HFFc6 (cell line): ENCODE measurements at places on chromosomes 5 and 9.
A peak's percentile ranks its signal among the peaks of the same experiment; 100 is the strongest.

DNA sequence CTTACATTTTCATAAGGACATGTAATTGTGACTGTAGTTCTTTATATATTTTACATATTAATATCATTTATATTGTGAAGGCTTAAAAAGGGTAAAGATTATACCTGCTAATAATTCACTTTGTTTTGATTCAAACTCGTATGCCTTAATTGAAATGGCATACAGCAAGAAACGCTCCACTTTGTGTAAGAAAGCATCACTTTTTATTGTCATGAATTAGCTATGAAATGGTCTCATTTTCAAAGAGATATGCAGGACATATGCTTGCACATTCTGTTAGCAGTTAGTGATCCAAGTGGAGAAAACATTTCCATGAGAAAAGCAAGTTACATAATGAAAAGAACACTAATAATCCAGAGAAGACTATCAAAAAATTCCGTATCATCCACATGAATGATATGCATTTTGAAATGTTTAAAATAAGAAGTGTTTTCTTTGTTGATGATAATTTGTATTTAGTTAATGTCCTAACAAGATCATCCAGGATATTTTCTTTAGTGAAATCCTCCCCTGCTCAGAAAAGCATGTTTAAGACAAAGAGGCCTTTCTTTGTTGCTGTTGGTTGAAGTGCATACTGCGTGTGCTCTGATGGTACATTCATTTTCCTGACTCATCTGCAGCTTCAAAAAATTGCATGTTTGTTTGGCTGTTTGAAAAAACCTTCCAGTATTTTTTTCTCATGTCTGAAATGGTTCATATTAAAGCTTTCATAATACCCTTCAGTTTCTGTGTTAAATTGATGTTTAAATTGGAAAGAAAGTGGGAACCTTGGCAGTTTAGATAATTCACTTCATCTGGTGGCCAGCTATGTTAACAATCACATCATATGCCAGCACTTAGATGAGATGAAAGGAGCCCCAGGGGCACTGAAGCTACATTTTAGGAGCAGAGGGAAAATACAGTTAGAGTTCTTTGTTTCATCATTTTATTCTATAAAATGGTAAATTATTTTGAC is 242.2 kb downstream of the CSNK1G3 start:
- no peaks in the 10 kb centered on the region for H3K36me3 ChIP-seq
- DNase-seq = peak; percentile 16
- peak overlapping the region; percentile 7; the same call in 1 of the 2 replicates for H3K4me3 ChIP-seq
- H3K27me3 ChIP-seq = 0 out of 2 replicates have a peak, but pooled peaks cover 2% of the 10 kb centered on the region

- no peaks in the 10 kb centered on the region for H3K36me3 ChIP-seq
- H3K27ac ChIP-seq = no peak overlapping the region
- peaks cover 18% of the 10 kb centered on the region; the same call in 1 of the 2 replicates for H3K27me3 ChIP-seq
Measured at GRCh38 chr9:133690081-133690561, 48.0 kb downstream of the SARDH start.

GRCh38 chr5:5467737-5468136 is 45.3 kb downstream of the ICE1 start:
- H3K4me3 ChIP-seq = no peak overlapping the region
- H3K27me3 ChIP-seq = no peaks in the 10 kb centered on the region
- DNase-seq = no peak
- H3K27ac ChIP-seq = no peak overlapping the region

DNA sequence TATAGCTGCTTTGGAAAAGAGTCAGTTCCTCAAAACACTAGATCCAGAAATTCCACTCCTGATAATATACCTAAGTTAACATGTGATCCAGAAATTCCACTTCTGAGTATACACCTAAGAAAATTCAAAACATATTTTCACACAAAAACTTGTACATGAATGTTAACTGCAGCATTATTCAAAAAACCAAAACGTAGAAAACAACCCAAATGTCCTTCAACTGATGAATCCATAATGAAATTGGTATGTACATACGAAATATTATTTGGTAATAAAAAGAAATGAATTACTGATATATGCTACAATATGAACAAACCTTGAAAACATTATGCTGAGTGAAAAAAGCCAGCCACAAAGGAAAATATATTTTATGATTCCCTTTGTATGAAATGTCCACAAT is 16.5 kb upstream of the AFF4 start:
- no peak overlapping the region for H3K4me3 ChIP-seq
- DNase-seq = no peak
- H3K4me1 ChIP-seq = peaks cover 8% of the 10 kb centered on the region; the same call in 1 of the 2 replicates
- H3K27ac ChIP-seq = no peak overlapping the region

DNA sequence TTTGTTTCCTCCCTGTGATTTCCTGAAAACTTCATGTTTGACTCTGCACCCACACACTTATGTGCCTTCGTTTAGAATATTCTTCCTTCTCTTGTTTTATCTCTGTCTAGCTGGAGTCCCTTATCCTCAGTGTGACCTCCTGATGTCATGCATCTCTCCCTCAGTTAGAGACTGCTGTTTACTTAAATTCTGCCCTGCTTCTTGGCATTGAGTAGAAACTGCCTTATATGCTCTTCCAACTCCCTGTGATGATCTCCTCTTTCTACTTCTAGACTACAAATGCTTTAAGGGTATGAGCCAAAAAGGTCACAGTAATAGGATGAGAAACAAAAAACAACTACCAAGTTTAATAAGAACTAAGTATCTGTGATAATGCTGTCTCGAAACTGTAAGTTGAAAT is 12.2 kb downstream of the FGF10 start:
- no peak overlapping the region for H3K27ac ChIP-seq
- H3K4me1 ChIP-seq = no peaks in the 10 kb centered on the region
- H3K4me3 ChIP-seq = no peak overlapping the region
- no peak for DNase-seq
